Fibroblast of pulmonary artery (primary cell): ENCODE measurements at places on chromosomes 3 and 15.

DNA sequence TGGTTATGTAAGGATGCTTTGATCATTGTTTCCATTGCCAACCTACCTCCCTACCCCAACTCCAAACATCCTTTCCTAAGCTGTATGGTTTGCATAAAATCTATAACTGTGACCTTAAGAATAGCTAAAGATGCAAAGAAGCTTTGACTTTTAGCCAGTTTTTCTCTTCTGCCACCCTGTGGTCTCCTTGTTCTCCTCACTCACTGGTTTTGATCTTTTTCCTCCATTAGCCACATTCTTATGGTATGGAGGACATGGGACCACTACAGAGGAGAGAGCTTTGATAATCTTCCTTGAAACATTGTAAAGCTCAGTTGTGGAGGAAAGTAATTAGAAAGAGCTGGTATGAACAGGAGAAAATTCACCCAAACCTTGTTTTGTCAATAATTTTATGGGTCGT lies 115.9 kb downstream of the NEK11 start:
- peak; percentile 25 for DNase-seq

DNA sequence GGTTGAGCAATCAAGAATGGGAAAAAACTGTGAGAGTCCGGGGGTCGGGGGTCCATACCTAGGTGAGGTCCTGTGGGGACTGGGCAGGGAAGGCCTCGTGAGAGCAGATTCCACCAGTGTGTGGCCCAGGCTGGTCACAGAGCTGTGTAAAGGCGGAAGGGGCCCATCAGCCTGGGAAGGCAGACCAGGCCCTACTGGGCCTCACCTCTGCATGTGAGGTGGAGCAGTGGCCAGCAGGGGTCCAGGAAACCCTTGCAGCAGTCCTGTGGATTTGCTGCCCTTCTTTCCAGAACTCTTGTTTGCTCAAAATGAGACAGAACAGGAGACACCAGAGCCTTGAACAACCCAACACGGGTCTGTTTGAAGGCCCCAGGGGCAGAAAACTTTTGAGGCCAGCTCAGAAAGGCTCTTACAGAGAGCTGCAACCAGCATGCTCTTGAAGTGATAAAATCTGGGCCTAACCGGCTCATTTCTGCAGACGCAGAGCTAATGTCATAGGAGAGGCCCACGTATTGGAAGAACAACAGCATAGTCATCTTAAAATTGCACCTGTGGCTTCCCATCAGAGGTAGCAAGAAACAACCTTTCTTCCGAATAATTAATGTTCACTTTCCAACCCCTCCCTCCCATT lies 30.3 kb upstream of the HHATL start:
- no peak for DNase-seq

DNA sequence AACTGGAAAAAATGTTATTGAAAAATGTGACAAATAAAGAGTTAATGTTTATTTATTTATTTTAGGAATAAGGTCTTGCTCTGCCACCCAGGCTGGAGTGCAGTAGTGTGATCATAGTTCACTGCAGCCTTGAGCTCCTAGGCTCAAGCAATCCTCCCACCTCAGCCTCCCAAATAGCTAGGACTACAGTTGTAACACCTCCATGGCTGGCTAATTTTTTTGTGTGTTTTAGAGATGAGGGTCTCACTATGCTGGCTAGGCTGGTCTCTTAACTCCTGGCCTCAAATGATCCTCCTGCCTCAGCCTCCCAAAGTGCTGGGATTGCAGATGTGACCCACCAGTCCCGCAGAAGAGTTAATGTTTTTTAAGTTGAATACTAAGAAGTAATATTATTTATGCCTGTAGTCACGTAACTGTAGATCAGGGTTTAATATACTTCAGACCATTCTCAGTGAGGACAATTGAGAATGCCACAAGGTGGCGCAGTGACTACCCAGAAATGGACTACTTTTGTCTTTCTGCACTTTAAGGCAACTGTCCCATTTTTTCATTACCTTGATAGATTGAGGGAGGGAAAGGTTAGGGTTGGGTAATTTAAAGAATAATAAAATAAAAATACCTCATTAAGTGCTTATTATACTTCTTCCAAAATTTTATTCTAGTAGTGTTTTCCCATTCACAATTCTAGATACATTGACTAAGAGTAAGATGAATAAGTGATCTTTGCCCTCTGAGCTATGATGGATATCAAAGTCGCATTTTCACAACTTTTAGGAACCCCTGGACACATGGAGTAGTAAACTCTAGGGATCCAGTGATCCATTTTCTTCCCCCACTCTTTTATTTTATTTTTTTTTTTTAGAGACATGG lies 6.0 kb downstream of the MUC13 start:
- peak; percentile 86 for DNase-seq

DNA sequence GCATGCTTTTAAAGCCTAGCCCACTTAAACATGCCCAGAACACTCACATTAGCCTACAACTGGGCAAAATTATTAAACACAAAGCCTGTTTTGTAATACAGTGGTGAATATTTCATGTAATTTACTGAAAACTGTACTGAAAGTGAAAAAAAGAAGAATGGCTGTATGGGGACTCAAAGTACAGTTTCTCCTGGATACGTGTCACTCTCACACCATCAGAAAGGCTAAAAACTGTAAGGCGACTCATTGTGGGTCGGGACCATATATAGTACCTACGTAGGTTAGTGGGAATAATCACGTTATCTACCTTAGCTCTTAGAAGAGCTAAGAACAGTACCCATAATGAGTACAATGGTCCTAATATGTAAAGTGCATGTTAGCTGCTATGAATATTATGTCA lies 80.2 kb upstream of the SPATA12 start:
- no peak for DNase-seq

DNA sequence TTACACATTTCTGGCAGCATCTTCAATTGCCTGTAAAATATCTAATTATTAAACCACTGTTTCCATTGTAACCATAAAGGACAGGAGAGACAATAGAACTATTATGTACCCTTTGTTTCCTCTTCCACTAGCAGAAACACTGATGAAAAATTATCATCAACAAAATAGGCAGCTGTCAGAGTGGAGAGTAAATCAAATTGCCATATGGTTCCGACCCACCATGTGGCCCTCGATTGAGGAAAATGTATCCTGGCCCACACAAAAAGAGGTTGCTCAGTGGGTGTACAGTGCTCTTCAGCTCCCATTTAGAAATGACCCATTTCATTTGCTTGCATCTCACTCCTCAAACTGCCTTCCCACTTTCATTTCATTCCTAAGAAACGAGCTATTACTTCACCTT lies 570.6 kb upstream of the UBE2E2 start:
- DNase-seq: no peak

- no peak for DNase-seq
Observed at GRCh38 chr3:2635511-2635910, 474.7 kb downstream of the IL5RA start.

GRCh38 chr3:114308830-114309229 lies 15.0 kb downstream of the TIGIT start:
- no peak for DNase-seq

DNA sequence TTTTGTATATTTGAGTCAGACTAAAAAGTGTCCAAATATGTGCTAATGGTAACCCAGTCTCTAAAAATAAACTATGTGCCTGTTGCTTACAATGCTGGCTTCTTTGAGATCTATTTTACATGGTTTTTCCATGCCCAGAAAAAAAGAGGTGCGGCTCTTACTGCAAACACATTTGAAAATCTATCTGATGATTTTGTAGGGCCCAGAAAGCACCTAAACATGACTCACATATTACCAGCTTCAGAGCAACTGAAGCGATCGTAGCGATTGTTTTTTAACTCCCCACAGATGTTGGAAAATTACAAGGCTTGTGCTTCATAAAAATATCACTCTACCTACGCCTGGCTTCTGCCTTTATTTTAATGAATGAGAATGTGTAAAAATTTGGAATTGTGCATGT lies 53.5 kb downstream of the SUCNR1 start:
- no peak for DNase-seq

- DNase-seq: no peak
Observed at GRCh38 chr3:150074697-150075416, 104.2 kb upstream of the PFN2 start.
